CD4-positive, alpha-beta T cell treated with Interleukin-15 for 1 hour (primary cell): ENCODE measurements at places on chromosomes 7 and 10.

DNA sequence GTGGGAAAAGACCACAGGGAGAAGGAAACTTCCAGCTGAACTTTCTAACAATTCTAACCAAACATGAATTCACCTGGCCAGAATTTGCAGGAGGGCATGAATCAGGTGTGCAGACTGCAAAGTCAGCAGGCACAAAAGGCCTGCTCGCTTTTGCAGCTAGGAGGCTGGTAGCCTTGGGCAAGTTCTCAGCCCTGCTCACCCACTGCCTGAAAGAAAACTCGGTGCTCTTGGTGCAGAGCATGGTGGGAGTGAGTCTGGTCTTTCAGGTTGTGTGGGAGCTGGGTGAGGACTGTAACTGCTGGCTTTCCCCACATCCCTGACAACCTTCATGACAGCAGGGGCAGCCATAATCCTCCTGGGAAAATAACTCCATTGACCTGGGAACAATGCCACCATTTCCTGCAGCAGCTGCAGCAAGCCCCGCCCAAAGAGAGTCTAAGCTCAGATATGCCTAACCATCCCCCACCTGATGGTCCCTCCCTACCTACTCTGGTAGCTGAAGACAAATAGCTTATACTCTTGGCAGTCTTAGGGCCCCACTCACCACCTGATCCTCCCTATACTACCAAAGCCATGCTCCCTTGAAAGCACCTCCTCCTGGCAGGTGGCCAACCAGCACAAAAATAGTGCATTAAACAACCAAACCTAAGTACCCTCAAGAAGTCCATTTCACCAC, 31.6 kb downstream of the ZNF117 start:
- DNase-seq, result no peak

GRCh38 chr7:26664735-26665416, 199.5 kb downstream of the SKAP2 start:
- peak; percentile 22 for DNase-seq

- no peak for DNase-seq
Observed at GRCh38 chr10:117578999-117579590, 36.5 kb downstream of the EMX2 start.

GRCh38 chr10:73076360-73077183, 20.1 kb downstream of the P4HA1 start:
- DNase-seq, result no peak

GRCh38 chr10:105800641-105801040, 1159.6 kb downstream of the SORCS3 start:
- no peak for DNase-seq

GRCh38 chr7:77537778-77538280, 734 bp downstream of the PTPN12 start:
- peak; percentile 21 for DNase-seq

DNA sequence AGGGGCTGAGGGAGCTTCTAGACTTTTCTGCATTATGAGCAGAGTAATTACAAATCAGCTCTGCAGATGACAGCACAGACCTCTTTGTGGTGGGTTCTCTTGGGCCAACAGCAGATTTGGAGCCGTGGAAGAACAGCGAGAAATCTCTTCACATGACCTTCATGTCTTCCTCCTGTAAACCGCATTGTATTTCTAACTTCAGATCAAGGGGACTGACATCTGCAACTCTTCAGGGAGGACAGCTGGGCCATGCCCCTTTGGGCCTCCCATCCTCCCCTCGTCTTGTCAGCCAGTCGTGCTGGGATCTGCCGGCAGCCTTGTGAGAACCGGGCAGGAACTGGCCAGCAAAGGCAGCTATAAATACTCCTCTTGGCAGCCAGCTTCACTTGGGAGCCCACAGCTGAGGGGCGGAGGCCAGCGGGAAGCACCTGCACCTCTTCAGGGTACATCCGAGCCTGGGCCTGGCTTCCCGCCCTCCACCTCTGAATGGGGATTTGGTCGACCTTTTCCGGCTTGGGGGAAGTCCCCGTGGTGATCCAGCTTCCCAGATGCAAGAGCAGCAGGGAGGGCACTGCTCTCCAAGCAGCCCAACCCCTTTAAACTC, 54.7 kb downstream of the STEAP1B start:
- peak; percentile 30 for DNase-seq

DNA sequence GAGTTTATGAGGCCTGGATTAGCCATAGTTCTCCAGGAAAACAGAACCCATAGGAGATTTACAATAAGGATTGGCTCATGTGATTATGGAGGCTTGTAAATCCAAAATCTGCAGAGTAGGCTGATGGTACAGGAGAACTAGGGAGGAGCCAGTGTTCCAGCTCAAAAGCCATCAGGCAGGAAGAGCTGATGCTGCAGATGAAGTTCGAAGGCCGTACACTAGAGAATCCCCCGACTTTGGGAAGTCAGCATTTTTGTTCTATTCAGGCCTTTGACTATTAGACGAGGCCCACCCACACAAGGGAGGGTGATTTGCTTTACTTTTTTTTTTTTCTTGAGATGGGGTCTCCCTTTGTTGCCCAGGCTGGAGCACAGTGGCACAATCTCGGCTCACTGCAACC, 37.6 kb downstream of the KIN start:
- DNase-seq, result no peak

DNA sequence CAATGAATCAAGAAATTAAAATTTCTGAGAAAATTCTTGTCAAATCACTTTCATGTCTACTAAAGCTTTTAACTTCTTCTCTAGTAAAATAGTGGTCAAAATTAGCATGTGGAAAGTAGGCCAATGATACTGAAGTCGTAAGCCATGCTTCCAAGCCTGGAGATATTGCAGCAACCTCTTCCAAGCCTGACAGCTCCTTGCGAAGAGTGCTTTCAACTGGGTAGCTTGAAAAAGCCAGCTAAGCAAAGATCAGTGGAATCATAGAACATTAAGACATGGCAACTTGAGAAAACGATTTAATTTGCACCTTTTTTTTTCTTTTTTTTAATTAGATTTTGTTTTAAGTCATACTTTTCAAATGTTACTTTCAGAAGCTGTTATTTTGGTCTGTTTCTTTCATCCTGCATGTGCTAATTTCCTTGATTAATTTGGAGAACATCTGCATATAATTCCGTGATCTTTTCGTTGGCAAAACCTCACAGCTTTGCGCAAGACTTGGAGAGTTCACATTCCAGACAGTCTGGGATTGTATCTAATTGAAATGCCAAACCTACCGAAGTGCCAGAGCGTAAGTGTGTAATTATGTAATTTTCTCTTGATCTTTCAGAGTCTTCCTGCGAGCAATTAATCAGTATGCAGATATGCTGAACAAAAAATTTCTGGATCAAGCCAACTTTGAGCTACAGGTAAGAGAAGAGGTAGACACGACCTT, 142.2 kb upstream of the INSYN2A start:
- no peak for DNase-seq

- DNase-seq, result no peak
Observed at GRCh38 chr7:27606270-27607209, 56.1 kb downstream of the HIBADH start.

DNA sequence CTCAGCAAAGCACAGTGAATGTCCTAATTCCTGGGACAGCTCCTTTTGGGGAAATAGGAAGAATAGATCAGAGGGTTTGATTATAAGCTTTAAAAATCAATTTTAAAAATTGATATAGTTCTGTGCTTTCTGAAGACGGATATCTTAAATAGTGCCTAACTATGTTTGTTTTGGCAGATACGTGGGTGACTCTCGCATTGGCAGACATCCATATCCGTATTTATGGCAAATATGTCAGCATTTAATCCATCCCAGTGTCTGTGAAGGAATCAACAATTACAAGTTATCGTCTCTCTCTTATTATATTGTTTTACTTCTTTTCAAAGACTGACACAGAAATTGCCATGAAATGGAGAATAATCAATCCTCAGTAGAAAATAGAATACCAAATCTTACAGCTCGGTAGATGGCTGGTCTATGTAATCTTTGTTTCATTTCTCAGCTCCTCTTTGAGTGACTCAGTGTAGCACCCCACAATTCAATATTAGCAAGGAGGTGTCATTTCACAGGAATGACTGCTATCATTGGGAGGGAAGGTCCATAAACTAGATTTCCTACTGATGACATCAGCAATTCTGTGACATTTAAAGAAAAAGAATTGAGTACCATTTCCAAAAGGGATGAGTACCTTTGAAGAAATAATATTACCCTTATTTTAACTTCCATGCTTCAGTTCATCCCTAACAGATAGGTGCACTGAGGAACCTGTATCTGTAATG, 186.4 kb upstream of the NFE2L3 start:
- DNase-seq, result no peak

- DNase-seq, result no peak
Observed at GRCh38 chr10:125377368-125377767, 217.0 kb upstream of the CTBP2 start.

GRCh38 chr7:139618482-139619366, 95.2 kb downstream of the CLEC2L start:
- DNase-seq, result no peak

- DNase-seq, result no peak
Observed at GRCh38 chr10:131404886-131405285, 93.4 kb upstream of the TCERG1L start.

DNA sequence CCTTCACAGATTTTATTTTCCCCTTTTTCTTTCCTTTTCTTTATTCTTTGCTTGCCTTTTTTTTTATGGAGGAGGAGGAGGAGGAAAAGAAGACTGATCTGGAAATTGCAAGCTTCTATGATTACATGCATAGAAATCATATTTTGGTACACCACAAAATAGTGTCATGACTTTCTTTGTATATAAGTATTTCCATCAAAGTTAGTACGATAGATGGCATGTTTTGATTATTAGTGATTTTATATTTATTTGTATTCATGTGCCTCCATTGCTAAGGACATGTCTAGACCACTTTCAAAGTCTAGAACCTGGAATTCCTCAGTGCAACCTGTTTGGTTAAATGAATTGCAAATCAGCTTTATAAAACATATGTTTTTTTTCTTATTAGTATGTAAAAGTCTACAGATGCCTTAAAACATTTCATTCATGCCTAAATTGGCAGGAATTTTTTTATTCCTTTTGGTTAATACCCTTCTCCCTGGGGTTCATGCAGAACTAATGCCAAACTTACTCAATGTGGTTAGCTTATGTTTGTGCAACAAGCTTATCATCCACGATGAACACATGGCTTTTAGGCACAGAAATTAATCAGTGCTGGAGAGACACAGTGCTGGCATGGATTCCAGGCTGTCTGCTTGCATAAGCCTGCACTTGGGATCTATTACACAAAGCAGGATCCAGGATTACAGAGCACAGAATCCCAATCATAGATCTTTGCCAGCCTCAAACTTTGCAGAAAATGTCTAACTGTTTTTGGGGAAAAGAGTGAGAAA, 213.1 kb downstream of the CHRM2 start:
- DNase-seq, result no peak

DNA sequence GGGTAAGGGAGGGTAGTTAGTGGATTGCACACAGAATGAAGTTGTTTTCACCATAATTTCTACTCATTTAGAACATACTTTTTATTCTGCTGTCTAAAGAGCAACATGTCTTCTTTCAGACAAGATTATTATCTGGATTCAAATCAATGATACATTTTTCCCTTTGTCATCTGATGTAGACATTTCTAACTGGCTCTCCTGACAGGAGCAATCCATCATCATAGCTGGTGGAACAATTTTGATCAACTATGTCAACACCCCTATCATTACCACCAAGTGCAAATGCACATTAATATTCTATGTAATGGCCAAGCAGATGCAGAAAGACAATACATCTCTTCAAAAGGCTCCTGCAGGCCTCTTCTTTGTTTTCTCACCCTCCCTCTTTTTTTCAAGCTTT, 672.9 kb upstream of the LRRTM3 start:
- no peak for DNase-seq

DNA sequence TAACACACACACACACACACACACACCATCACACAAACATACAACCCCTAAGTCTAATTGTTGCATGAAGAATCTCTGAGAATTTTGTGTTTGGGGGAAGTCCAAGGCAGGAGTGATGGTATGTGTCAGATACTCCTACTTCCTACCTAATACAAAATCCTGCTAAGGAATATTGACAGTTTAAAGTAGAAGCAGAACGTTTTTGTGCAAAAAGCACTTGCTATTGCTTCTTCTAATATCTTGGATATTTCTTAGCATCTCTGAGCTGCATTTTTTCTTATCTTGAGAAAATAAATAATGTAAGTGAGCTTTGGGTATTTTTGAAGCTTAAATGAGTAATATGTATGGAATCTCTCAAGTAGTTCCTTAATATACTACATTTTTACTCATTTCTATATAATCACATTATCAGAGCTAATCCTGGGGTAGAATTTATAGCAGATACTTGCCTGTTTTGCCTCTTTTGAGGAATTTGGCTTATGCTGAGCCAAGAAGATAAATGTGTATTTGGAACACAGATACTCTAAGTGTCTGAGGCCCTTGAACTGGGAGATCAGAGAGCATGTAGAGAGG, 212.3 kb downstream of the DKK1 start:
- DNase-seq, result no peak

DNA sequence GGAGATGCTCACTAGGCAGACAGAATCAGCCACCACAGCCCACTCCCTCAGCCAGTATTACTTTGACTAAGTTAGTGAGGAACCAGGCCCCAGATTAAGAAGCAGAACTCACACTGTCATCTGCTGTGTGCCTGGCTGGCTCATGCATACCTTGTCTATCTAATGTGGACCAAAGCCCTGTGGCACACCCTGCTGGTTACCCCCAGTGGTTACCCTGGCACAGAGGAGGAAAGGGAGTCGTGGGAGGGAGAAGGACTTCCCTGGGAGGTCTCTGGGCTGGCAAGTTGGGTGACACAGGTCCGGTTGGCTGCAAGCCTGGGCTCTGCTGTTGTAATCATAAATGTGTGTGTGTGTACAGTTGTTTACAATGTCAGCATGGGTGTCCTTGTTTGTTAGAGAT, 7.5 kb upstream of the SH2D4B start:
- peak; percentile 45 for DNase-seq

GRCh38 chr7:155947051-155947450, 134.8 kb upstream of the SHH start:
- DNase-seq, result no peak

DNA sequence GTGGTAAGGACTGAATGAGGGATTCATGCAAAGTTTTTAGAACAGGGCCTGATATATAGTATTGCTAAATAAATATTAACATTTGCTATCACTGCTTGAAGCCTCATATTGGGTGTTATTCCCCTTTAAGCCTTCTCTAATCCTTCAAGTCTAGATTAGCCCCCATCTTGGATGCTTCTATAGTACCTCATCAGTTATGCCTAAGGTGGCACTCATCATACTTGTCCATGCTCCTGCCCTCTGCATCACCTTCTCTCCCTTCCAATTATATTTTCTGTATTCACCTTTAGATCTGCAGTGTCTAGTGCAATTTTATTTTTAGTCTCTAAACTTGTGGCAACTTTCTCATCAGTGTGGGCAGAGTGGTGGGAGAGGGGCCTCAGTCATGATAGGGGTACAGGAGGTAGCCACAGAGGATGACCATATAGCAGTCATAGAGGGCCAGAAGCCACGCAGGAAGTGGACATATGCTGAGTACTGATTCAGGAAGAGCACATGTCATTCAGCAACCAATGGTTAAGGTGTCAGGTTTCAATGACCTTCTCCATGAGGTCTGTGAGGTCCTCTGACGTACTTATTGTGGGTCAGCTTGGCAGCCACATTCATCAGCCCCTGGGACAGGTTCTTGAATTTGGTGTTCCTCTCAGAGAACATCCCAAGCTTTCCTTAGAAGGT, 2.5 kb downstream of the ENTPD1 start:
- peak; percentile 26 for DNase-seq
